ENCODE measurements at places on chromosomes 16 and 17.

- DNase-seq = no peak
Observed at GRCh38 chr17:51428668-51429495, 168.5 kb downstream of the UTP18 start.

DNA sequence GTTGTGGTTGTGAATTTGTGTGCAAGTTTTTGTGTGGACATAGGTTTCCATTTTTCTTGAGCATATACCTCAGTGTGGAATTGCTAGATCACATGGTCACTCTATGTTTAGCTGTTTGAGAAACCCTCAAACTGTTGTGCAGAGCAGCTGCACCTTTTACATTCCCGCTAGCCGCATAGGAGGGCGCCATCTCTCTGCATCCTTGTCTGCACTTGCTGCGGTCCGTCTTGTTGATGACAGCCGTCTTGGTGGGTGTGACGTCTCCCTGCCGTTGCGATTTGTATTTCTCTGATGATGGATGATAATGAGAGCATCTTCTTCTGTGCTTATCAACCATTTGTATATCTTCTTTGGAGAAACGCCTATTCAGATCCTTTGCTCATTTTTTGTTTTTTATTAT lies 25.1 kb upstream of the IL17C start:
- no peak for DNase-seq

- DNase-seq = no peak
Observed at GRCh38 chr17:80363518-80364090, 51.4 kb upstream of the ENDOV start.

DNA sequence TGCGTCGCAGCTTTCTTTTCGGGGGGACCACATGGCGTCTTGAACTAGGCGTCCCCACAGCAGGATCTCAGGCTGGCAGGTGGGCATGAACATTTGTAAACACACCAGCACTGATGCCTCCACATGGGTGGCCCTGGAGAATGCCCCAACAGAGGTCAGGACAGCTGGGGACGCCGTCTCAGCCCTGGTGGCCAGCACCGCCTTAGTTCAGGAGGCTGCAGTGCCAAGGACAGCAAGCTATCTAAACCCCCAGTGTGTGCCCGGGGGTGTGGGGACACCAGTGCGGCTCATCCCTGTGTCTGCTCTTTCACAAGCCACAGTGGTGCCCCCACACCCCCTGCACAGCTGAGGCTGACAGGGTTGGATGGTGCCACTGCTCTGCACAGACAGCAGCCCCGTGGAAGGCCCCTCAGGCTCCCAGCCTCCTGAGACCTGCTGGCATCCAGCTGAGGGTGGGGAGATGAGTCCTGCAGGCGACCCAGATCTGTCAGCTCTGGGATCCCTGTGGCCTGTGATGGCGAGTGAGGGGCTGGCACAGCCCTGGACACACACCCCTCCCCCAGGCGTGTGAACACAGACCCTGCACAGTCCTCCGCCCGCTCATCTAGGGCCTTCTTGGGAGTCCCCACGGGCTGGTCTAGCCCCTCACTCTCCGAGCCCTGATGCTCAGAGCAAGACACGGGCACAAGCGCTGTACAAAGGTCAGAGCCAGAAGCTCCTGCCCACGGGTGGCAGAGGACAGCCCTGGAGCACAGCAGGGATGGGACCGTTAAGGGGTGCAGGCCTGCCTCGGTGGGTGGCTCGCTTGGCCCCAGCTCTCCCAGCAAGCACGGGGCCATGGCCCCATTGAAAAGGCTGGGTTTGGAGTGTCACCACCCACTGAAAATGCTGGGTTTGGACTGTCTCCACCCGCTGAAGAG lies 10.7 kb downstream of the FSCN2 start:
- DNase-seq = no peak

- DNase-seq = no peak
Observed at GRCh38 chr17:64091116-64091515, 38.8 kb downstream of the ERN1 start.

- no peak for DNase-seq
Observed at GRCh38 chr16:17827313-17827712, 356.6 kb upstream of the XYLT1 start.

GRCh38 chr17:77723909-77724875 lies 234.3 kb upstream of the TNRC6C start:
- DNase-seq = no peak

GRCh38 chr16:67144943-67145342 lies 5.9 kb downstream of the B3GNT9 start:
- DNase-seq = no peak
